ENCODE measurements at places on chromosomes 16 and 17. TPM values are rescaled to one million over a fixed set of nuclear protein-coding genes. Genes with fewer than 3 reads are reported as not detected.

- no peaks in the 10 kb centered on the region for H3K27me3 ChIP-seq
- no peak overlapping the region for H3K27ac ChIP-seq
- peaks cover 32% of the 10 kb centered on the region for H3K36me3 ChIP-seq
Measured at GRCh38 chr17:76714822-76715495, 4.2 kb upstream of the MXRA7 start.

DNA sequence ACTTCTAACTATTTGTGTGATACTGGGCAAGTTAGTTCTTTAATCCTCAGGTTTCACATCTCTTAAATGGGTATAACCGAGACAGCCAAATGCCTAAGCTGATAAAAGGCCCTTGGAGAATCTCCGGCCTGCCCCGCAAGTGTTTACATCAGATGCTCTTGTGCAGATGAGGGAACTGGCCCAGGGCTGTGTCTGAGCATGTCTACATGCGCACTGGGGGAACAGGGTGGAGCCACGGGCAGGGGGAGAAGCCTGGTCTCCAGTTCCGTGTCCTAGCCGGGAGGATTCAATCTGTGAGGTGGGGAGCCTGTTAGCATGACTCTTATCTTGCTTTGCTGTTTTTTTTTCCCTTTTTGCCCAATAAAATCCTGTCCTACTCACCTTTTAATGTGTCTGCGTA is 222.9 kb downstream of the CDH8 start:
- H3K4me3 ChIP-seq, result no peak overlapping the region
- H3K27ac ChIP-seq, result no peak overlapping the region
- H3K4me1 ChIP-seq, result peaks cover 3% of the 10 kb centered on the region
- no peak for DNase-seq
- no peaks in the 10 kb centered on the region for H3K36me3 ChIP-seq
- H3K27me3 ChIP-seq, result peaks cover 2% of the 10 kb centered on the region

Gene RPGRIP1L
- 22.0 TPM for total RNA-seq

DNA sequence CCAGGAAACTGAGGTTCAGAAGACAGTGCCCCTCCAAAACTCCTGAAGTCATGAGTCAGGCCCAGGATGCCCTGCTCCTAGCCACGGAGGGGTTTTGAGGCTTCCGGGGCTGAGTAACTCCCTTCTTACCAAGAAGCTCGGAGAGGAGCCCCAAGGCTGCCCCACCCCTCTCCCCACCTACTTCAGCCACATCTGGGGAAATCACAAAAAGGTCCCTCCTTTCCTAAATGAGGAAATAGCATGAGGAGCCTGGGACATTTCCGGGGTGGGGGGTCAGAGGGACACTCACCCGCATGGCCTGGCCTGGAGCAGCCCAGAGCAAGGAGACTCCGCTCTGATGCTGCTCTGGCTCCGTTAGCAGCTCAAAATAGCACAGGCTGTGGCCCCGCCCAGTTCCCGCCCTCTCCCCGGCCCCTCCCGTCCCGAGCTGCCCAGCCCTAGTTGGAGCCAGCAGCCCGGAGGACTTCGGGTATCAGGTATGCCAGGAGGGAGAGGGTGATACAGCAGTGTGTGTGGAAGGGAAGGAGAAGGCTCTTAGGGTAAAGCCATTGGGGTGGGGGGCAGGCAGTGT is 40.1 kb downstream of the MYO18A start:
- H3K27me3 ChIP-seq, result no peaks in the 10 kb centered on the region
- H3K36me3 ChIP-seq, result peaks cover 2% of the 10 kb centered on the region
- no peak for DNase-seq
- peak overlapping the region; percentile 18 for H3K4me3 ChIP-seq
- peaks cover 24% of the 10 kb centered on the region for H3K4me1 ChIP-seq

- no peak overlapping the region for H3K27ac ChIP-seq
- H3K27me3 ChIP-seq, result no peaks in the 10 kb centered on the region
Measured at GRCh38 chr17:44636562-44636961, 19.7 kb upstream of the MEIOC start.

DNA sequence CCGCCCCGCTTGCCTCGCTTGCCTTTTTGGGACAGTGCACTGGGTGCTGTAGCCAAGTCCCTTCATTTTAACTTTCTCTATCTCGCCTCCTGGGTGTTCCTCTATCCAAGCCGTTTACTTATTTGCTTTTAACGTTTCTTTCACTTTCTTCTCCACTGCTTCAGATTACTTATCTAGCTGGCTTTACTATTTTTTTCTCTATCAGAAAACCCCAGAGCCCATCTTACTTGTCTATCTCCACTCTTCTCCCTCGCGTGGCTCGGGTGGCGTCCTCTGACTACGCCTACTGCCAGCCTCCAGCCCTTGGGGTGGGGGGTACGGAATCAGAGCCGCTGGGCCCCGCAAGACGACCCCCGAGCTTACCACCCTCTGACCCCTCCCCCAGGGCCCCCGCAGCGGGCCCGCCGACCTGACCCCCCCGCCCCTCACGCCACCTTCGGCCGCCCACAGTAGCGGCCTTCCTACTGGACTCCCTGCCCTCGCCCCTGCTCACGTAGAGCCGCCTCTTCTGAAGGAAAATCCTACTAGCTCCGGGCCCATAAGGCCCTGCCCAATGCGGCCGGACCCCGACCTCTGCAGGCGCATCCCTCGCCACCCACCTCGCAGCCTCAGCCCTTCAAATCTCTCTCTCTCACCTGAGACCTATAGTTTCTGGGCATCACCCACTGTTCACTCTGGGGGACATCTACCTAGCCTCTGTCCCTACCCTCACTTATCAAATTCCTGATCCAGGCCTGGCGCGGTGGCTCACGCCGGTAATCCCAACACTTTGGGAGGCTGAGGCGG is 1.0 kb upstream of the SLC12A4 start:
- H3K4me3 ChIP-seq, result peak overlapping the region; percentile 100
- peak overlapping the region; percentile 88 for H3K27ac ChIP-seq
- DNase-seq, result no peak

DNA sequence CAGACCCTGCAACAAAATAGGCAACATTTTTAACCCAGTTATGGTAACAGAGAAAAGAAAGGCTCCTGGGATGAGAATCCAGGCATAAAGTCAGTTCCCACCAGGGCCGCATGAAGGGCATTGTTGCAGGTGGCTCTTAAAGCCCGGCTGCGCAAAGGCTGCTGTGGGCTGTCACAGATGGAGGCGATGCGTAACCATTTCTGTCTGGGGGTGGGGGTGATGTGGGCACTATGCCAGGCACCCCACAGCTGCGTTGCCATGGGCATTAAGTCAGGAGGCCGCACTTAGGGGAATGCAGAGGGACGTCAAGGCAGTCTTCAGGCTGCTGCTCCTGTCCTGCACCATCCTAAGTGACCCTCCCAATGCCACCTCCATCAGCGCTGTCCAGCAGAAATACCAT is 228.4 kb downstream of the CPPED1 start:
- no peak for DNase-seq
- H3K4me1 ChIP-seq, result no peaks in the 10 kb centered on the region
- H3K27ac ChIP-seq, result no peak overlapping the region
- no peaks in the 10 kb centered on the region for H3K36me3 ChIP-seq
- H3K4me3 ChIP-seq, result no peak overlapping the region

DNA sequence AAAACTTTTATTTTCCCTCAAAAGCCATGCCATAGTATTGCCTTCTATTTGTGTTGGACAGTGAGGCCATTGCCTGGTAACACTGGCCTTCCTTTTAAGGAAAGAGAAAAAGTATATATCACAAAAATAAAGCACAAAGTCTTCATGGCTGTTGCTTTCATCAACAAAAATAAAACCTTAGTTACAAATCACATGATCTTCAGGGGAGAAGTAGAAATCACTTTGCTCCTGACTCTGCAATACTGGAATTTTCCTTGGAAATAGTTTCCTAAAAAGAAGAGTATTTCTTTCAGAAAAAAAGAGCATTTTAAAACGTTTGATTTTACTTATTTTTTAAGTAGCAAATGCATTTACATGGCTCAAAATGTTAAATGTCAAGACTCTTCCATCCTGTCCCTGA is 41.9 kb downstream of the FAM20A start:
- no peaks in the 10 kb centered on the region for H3K27me3 ChIP-seq
- H3K4me3 ChIP-seq, result no peak overlapping the region
- H3K27ac ChIP-seq, result no peak overlapping the region
- H3K36me3 ChIP-seq, result no peaks in the 10 kb centered on the region
- H3K4me1 ChIP-seq, result peaks cover 2% of the 10 kb centered on the region

DNA sequence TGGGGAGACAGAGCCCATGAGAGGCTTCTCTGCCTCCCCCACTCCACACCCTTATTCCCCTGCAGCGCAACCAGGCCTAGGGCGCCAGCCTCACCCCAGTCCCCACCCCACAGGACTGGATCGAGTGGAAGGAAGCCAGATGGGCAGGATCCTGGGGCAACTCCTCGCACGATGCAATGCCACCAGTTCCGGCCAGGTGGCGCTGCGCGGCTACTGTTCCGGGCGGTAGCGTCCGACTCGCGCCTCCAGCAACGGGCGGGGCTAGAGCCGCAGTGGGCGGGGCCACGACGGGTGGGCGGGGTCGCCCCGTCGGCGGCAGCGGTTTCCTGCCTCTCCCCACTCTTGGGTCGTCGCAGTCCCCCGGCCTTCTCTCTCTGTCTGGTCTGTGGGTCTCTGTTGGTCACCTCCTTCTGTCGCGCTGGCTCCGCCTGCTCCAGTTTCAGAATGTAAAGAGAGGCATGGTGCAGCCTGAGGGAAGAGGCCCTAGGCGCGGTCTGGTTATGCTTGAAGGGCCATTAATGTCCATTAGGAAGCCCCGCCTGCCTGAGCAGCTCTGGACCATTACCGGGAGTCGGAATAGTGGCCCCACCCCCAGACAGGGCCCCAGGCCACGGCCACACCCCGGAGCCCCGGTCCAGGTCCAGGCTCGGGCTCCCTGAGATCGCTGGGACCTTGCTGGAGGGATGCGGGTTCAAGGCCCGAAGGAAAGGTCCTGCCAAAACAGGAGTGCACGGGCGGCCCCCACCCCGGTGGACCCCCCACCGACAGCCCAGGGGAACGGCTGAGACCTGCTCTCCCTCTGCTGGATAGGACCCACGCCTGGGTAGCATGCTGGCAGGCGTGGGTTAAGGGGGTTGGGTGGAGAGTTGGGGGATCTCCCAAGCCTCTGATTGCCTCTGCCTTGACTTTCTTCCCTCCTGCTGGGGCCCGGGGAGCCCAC is 3.3 kb upstream of the NHERF2 start:
- peak overlapping the region; percentile 69 for H3K4me3 ChIP-seq
- peaks cover 39% of the 10 kb centered on the region for H3K27me3 ChIP-seq
- peak; percentile 98 for DNase-seq
- peaks cover 27% of the 10 kb centered on the region for H3K4me1 ChIP-seq

Gene OGFOD1
- 35.5 TPM for total RNA-seq

- peaks cover 9% of the 10 kb centered on the region for H3K4me1 ChIP-seq
- no peak for DNase-seq
- H3K36me3 ChIP-seq, result no peaks in the 10 kb centered on the region
- H3K27me3 ChIP-seq, result peaks cover 3% of the 10 kb centered on the region
Measured at GRCh38 chr17:7548585-7549400, at the start of gene TNFSF12. Gene TNFSF12, plus strand, starts transcription at chr17:7549058. Its CDS starts 96 bp downstream, at chr17:7549154.

DNA sequence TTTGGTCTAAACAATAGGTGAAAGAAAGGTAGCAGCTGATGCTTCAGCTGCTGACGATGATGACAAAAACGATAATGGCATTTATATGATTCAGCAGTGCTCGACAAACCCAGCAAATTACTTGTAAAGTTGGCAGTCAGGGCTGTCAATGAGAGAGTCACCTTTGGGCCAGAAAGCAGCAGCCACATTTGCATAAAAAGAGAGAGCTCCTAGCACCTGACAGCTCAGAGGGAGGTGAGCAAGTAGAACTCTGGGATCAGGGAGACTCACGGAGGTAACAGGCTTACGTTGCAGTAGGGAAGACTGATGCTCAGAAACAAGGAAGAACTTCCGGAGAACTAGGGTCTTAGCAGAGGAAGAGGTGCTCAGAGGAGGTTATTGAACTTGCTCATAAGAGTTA is 291.9 kb upstream of the ZFHX3 start:
- no peak for DNase-seq
- H3K27me3 ChIP-seq, result peaks cover 7% of the 10 kb centered on the region
- no peak overlapping the region for H3K4me3 ChIP-seq
- H3K36me3 ChIP-seq, result no peaks in the 10 kb centered on the region
- no peaks in the 10 kb centered on the region for H3K4me1 ChIP-seq
- no peak overlapping the region for H3K27ac ChIP-seq

Gene DNASE1L2
- 1.4 TPM for total RNA-seq

Gene CDH11
- 333 TPM for total RNA-seq

DNA sequence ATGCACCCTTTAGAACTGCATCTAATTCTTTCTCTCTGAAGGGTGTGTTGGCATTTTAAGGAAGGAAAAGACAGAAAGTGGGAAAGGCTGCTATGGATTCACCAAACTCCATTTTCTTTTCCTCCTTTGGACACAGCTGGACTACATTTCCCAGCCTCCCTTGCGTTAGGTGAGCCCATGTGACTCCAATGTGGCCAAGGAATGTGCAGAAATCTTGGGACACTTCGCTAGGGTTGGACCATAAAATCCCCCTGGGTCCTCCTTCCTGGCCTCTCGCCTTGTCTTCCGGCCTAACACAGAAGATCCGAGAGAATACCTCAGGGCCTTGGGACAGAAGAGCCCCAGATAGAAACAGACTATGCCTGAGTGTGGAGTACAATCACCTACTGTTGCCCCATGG is 56.3 kb downstream of the ABCC12 start:
- H3K4me3 ChIP-seq, result no peak overlapping the region
- H3K27ac ChIP-seq, result no peak overlapping the region
- H3K4me1 ChIP-seq, result no peaks in the 10 kb centered on the region
- no peaks in the 10 kb centered on the region for H3K36me3 ChIP-seq
- DNase-seq, result no peak

- H3K36me3 ChIP-seq, result no peaks in the 10 kb centered on the region
- peaks cover 16% of the 10 kb centered on the region for H3K27me3 ChIP-seq
- H3K4me1 ChIP-seq, result peaks cover 3% of the 10 kb centered on the region
- DNase-seq, result no peak
Measured at GRCh38 chr17:43790311-43790940, 10.2 kb downstream of the CFAP97D1 start.

DNA sequence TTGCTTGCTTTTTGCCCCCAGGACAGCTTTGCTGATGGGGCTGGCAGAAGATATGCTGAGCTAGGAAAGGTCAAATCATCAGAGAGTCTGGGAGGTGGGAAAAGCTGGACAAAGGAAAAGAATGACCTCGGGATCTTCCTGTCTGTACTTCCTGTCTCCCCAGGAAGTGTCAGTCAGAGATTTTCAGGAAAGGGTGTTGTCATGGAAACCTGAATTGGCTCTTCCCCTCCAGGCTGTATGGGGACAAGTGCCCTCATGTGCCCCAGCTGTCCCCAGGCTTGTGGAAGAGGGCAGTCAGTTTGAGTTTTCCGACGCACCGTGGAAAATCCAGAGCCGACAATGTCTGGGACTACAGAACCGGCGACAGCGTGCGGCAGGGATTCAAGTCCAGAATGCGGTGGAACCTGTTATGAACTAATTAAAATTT is 122.7 kb upstream of the ZFHX3 start:
- peaks cover 60% of the 10 kb centered on the region for H3K4me1 ChIP-seq
- no peaks in the 10 kb centered on the region for H3K27me3 ChIP-seq
- no peaks in the 10 kb centered on the region for H3K36me3 ChIP-seq
- H3K4me3 ChIP-seq, result peak overlapping the region; percentile 37
- DNase-seq, result no peak
